ENCODE measurements at places on chromosomes 11 and 22. TPM values are rescaled to one million over a fixed set of nuclear protein-coding genes. Genes with fewer than 3 reads are reported as not detected.
A peak's percentile ranks its signal among the peaks of the same experiment; 100 is the strongest.

OR4D5 gene
- not detected for total RNA-seq

SAA2 gene
- total RNA-seq, result 0.28 TPM

SYT8 gene
- not detected for total RNA-seq

GSTT2B gene
- total RNA-seq, result not detected

MMP27 gene
- total RNA-seq, result not detected

PELI3 gene
- 6.8 TPM for total RNA-seq

DNA sequence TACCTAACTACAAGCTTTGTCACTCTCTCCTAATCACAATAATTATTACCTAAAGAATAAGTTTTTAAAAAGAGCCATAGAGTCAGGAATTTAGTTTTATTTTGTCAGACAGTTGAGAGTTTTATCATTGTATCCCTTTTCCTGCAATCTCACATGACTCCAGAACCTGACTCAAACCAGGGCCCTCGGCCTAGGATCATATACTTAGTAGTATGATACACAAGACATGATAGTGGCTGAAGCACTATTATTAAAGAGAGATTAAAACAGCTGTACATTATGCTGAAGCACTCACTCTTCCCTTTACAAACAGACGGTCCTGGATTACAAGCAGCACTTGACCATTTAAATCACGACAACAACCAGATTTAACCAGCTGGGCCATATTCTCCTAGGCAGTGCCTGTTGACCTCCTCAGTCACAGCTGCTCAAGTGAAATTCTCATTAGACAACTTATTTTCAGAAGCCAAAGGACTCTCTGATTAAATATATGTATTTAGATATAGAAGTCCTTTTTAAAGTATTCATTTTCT is 44.0 kb downstream of the SOX6 start:
- no peak for DNase-seq

DNA sequence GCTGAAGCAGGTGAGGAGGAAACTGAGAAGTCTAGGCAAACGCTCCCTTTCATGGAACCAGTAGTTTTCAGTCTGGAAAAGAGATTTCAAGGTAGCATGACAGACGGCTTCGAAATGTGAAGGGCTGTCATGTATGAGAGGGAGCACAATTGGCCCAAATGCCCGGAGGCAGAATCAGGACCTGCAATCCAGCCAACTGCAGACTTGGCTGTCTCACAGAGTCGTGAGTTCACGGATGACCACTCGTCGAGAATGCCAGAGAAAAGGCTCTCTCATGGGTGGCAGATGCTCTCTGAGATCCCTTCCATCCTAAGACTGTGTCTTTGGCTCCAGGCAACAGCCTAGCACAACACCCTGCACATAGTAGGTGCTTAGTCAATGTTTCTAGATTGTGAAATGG is 134.8 kb downstream of the DSCAML1 start:
- DNase-seq, result no peak

- DNase-seq, result no peak
Measured at GRCh38 chr11:92596596-92597317, 372.1 kb downstream of the FAT3 start.

DNA sequence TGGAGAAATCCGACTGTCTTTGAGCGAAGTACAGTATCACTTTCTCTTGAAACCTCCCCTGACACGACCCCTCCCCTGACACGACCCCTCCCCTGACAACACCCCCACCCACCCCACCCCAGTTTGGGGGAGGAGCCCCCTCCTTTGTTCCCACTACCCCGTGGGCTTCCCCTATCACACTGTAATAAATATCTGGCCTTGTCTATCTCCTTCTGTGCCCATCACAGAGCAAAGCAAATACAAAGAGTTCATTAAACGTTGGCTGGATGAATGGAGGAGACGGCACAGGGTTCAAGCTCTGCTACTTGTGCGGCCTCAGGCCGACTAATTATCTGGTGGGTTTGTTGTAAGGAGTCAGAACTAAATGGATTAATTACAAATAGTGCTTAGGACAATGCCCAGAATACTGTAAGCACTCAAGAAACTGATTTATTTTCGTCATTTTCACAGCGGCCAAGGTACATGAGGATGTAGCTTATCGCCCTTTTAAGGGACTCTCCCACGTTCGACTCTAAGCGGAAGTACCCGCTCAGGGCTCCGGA is 628 bp upstream of the GGA1 start:
- DNase-seq, result no peak

- DNase-seq, result no peak
Measured at GRCh38 chr11:66048547-66049323, at the start of gene GAL3ST3. Gene GAL3ST3 (minus strand): TSS chr11:66049161. CDS start chr11:66045415, 3,746 bp downstream.

GRCh38 chr11:76916712-76917111 is 56.0 kb downstream of the ACER3 start:
- DNase-seq, result no peak

DNA sequence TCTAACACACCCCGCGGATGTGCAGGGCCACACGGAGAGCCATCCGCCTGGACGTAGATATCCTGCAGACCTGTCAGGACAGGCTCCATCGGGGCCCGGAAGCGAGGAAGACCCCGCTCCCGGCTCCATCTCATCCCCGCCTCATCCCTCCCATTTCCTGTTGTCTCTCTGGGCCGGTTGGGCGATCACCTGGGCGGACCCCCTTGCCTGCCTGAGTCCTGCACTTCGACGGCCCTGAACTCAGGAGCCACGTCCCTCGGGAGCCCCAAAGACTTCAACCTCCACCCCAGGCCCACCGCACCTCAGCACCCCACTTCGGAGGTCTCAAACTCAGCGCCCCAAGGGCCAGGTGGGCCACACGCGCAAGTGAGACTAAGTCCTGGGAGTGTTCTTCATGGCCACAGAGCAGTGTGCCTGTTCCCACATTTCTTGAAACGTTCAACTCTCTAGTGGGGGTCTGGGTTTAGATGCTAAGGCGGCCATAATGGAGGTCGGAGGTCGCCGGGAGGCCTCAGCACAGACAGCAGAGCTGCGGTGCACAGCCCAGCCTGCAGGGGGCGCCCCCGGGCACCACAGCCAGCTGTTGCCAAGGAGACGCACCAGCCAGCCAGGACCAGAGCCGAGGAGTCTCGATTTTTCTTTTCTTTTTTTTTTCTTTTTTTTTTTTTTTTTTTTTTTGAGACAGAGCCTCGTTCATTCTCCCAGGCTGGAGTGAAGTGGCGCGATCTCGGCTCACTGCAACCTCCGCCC is 26.0 kb upstream of the FADD start:
- DNase-seq, result peak; percentile 64

- no peak for DNase-seq
Measured at GRCh38 chr22:19704355-19705015, 9.8 kb upstream of the SEPTIN5 start.

- peak; percentile 66 for DNase-seq
Measured at GRCh38 chr11:110295531-110296225, 736 bp downstream of the RDX start.

DNA sequence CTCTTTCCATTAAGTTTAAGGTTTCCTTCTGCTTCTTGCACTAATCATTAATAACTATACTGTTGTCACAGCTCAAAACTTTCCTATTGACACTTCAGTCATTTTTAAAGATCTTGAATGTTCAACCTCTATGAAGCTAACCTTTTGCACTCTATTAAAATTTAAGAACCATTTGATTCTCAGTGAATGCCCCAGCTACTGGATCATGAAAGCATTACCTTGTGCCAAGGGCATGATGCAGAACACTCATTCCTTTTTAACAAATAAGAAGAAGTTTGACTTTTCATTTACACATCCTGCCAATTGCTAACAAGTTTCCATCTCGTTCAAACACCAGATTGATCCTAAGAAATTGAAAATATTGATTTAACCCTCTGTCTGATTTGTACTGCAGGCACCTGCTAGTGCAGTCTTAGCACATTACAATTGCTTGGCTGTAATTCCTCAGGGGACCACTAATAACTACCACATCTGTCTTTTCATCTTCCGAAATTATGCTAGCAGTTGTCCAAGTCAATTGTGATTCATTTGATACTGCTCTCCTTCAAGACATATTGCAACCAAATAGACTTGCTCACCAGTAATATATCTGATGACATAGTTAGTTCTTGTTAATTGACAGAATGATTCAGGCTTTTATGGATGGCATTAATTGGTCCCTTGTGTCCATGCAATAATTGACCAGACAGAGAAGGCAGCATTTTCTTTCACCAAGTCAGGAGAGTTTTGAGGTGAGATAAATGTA is 158.4 kb downstream of the TEAD1 start:
- no peak for DNase-seq

DNA sequence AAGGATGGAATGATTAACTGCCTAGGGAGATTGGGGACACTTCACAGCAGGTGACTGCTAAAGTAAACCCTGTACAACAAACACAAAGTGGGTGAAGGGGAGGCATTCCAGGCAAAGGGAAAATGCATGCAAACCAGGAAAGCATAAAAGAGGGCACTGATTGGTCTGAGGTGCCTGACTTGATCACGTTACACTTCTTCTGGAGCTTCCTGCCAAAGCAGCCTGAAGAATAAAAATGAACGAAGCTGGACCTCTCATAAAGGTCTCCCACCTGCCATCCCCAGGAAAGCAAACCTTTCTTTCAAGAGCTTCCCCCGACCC is 46.7 kb upstream of the SCUBE2 start:
- no peak for DNase-seq
